A549 (cell line): ENCODE measurements at places on chromosomes 1 and 21. TPM values are rescaled to one million over a fixed set of nuclear protein-coding genes. Genes with fewer than 3 reads are reported as not detected.

Gene NUF2
- polyA plus RNA-seq: 28.2 to 32.2 TPM (median 28.5 TPM) in 3 replicates

Gene SYCP1
- not detected in 3 replicates for polyA plus RNA-seq

Gene CLDN17
- polyA plus RNA-seq: not detected in 3 replicates

Gene RYR2
- under 0.01 TPM in 1 of 3 replicates, not detected in the others for polyA plus RNA-seq

Gene RUNX3
- 3.2 to 4.0 TPM (median 3.7 TPM) in 3 replicates for polyA plus RNA-seq

Gene SWT1
- 1.1 to 1.5 TPM (median 1.3 TPM) in 3 replicates for polyA plus RNA-seq

Gene SAMD11
- polyA plus RNA-seq: 32.9 to 52.8 TPM (median 46.2 TPM) in 3 replicates

Gene LMX1A
- polyA plus RNA-seq: not detected in 3 replicates

Gene SPOCD1
- polyA plus RNA-seq: 4.8 to 6.4 TPM (median 5.5 TPM) in 3 replicates

DNA sequence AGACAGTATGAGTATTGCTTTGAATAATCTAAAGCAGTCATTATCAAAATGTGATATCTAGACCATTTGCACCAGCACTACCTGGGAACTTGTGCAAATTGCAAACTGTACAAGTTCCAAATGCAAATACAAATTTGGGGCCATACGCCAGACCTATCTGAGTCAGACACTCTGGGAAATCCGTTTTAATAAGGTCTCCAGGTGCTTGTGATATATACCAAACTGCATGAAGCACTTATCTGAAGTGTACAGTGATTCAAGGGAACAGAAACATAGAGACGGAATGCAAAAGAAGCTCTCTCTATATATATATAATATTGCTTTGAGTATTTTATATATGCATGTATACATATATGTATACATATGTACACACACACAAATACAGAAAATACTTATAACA is 36.2 kb upstream of the ASPM start:
- no peak for DNase-seq

GRCh38 chr1:207404849-207405525 is 49.1 kb upstream of the CR2 start:
- peak; percentile 68 for DNase-seq

DNA sequence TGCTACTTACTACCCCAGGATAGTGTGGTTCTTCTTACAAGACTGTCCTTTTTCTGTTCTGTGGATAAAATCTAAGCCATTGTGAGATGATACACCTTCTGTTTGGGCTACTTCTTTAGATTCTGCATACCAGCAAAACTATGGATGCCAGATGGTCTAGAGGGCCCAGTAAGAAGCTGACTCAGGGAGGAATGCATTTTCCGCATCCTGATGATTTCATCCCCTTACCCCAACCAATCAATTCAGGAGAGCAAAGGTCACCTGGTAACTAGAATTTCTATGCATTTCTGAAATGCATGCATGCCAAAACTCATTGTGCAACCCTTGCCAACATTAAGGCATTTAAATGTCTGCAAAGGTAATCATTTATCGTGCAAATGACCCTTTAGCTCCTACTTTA is 285.7 kb upstream of the ZP4 start:
- DNase-seq: no peak

DNA sequence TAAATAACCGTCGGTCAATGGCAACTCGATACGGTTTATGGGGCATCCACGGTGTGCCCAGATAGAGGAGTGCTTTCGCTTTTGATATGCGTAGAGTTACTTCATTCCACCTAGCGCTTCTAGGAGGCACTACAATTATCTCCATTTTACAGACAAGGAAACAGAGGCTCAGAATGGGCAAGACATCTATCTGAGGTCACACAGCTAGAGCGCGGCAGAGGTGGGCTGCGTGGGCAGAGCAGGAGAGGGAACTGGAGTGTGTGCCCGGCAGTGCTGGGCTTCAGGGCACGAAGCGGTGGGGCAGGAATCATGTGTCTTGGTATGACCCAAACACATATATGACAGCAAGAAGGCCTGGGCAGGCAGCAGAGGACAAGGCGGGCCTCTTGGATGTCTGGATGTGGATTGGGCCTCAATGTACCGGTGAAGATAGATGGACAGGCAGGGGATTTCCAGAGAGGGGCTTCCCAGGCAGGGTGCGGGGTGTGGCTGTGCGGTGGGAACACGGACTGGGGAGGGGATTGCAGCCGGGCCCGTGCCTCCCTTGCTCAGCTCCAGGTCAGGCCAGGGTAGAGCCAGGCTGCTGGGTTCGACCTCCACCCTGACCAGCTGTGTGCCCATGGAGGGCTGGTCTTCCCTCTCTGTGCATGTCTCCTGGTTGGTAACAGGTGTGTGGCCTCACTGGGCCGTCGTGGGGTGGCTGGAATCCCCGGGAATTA is 21.2 kb downstream of the TP73 start:
- no peak for DNase-seq

DNA sequence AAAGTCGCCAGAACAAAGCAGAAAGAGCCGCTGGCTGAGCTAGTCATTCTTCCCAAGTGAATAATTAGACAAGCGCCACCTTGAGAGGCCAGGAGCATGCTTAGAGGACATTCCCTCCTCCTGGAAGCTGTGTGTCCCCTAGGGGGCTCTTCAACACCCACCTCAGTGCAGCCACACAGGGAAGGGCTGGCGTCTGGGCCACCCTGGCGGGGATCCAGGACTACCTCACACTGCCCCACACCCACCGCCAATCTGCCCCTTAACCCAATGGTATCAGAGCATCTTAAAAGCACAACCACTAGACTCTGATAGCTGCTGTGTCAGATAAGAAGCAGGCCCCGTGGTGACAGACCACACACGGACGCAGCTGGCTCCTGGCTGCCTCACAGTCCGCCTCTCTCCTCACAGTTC is 24.9 kb downstream of the SETD4 start:
- DNase-seq: no peak

GRCh38 chr1:174964261-174964971 is 35.3 kb upstream of the CACYBP start:
- peak; percentile 19 for DNase-seq

GRCh38 chr1:70910013-70910412 is 137.6 kb downstream of the PTGER3 start:
- DNase-seq: no peak

- DNase-seq: no peak
Measured at GRCh38 chr1:8510041-8510823, 192.3 kb downstream of the SLC45A1 start.

- no peak for DNase-seq
Measured at GRCh38 chr1:102742426-102742825, 365.9 kb downstream of the COL11A1 start.

GRCh38 chr1:82565146-82565545 is 764.4 kb downstream of the ADGRL2 start:
- DNase-seq: no peak

GRCh38 chr1:165068741-165069140 is 287.8 kb downstream of the LMX1A start:
- no peak for DNase-seq

DNA sequence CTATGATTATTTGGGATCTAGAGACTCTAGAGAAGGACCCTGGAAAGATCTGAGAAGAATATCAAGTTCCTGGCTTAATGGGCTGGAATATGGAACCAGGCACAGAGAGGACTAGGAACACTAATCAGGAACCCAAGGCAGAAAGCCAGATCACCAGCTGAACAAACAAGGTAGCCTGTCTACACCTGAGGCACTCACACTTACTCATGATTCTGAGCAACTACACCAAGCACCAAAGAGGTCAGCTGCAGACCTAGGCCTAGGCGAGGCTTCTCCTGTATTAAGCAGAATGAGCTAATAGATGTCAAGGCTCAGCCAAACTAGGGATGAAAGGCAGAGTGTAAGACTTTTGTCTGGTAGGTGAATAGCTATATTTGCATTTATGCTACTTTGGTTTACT is 368.1 kb downstream of the LTN1 start:
- DNase-seq: no peak

DNA sequence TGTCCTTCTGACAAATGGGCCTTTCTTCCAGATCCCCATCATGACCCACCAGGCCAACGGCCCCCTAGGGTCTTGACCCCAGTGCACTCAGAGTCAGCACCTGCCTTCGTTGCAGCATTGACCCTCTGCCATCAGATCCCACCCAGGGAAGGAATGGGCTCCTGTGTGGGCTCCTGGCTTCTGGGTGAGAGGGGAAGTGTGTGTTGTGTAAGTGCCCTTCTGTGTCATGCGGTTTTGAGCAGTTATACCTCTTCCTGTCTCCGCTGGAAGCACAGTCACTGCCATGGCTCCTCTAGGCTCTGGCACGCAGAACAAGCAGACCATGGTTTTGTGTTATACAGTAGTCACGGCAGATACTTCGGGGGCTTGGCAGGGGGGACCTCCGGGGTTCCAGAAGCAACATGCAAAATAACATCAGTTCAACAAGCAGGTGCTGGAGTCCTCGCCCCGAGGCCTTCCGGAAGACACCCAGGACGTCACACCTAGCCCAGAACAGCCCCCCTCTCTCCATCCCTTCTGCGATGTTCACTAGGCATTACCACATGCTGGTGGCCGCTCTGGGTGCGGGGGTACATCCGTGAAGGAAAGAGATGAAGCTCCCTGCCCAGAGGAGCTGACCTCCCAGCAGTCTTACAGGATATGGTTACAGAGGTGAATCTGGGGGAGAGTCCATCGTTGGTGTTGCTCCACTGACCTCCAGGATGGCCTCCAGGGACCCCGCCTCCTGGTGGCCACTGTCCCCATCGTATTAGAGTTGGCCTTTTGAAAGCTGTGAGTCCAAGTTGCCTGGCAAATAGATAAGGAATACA is 17.4 kb upstream of the KCNAB2 start:
- DNase-seq: no peak

DNA sequence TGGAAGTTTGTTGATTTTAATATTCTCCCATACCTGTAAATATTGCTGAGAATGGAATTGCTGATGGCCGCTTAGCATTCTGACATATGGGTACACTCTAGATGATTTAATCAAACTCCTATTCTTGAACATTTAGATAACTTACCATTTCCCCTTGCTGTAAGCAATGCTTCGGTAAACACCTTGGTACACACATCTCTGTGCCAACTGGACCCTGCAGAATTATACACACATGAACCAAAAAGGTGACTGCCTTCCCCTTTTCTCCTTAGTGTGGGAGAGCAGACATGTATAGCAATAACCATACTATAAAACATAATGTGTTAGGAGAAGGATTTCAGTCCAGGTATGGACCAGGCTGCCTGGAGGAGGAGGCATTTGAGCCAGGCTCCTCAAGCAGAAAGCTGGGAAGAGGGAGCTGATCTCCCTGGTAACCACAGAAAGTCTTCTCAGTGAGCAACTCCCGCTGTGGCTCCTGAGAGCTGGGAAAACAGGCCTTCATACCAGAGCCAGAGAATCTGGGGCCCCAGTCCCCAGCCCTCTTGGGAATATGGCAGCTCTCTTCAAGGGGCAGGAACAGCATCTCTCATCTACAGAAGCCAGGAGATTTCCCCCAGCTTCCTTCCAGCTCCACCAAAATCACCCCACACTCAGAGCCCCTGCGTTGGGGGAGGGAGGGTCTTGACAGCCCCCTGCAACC is 33.9 kb upstream of the CSF1 start:
- DNase-seq: no peak

GRCh38 chr1:203286161-203286984 is 18.9 kb upstream of the BTG2 start:
- no peak for DNase-seq

- DNase-seq: no peak
Measured at GRCh38 chr1:17350083-17350482, 21.9 kb upstream of the PADI6 start.

DNA sequence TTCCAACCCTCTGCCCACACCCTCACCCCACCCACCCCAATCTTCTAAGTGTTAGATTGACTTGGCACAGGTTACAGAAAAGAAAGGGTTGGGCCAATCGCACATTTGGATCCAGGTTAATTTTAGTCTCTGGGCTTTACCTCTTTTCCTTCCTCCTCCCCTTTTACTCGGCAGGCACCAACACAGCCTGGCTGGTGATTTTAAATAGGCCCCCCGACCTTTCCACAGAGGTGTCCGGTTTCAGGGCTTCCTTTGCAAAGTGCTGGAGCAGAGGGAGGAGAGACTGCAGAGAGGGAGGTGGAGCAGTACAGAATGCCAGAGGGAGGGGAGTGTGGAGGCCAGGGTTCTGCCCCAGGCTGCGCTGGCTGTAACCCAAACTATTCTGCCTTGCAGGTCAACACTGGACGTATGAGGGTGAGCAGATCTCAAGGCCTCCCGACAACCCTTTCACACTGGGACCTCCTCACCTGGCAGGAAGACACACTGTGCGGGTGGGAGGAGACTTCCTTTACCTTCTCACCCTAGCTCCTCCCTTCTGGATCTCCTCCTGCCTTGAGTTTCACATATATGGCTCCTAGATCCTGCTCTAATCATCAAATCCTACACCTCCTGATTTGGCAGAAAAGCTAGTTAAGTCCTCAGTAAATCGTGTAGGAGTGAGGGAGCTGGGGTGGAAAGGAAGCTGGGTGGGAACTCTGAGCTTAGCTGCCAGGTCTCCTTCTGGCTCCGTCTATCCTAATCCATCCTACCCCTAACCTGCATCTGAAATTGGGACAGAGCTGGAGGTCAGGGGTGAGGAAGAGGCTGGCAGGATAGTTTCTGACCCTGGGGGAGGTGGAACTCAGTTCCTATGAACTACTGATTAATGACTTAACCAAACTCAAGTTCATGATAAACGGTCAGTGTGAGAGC is 2.4 kb downstream of the CA14 start:
- no peak for DNase-seq

DNA sequence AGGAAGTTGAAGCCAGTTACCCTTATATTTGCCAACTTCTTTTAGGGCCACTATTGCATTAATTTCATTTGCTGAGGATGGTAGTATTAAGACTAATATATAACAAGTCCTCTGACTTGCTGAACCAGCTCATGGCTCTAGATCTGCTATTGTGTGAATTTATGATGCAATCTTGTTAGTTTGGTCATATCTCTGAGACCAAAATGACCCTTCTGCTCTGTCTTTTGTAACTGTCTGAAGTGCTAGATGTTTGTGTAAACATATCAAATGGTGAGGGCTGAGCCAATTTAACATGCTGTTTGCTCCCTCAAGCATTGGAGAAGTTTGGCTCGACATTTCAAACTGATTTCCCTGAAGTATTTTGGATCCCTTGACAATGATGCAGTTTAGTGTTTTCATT is 106.9 kb upstream of the PTGFR start:
- DNase-seq: no peak

DNA sequence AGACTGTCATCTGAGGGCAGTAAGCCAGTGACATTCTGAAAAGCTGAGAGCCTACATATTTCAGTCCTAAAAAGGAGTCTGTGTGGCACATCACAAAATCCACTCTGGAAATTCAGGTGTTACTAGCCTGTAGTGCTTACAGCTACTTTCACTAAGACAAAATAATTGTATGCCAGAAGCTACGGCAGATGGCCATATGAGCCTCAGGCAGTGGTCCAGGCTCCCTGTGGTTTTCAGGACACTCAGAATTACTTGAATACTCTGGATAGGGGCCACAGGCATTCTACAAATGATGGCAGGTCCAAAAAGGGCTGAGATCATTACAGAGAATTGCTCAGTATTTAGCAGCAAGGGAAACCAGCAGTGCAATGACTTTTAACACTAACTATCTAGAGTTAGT is 527.1 kb downstream of the MRPL39 start:
- DNase-seq: no peak
